HepG2 (cell line): ENCODE measurements at places on chromosomes 13 and 19.

GRCh38 chr19:18708452-18709231 lies 25.2 kb downstream of the CRTC1 start:
- DNase-seq = no peak

DNA sequence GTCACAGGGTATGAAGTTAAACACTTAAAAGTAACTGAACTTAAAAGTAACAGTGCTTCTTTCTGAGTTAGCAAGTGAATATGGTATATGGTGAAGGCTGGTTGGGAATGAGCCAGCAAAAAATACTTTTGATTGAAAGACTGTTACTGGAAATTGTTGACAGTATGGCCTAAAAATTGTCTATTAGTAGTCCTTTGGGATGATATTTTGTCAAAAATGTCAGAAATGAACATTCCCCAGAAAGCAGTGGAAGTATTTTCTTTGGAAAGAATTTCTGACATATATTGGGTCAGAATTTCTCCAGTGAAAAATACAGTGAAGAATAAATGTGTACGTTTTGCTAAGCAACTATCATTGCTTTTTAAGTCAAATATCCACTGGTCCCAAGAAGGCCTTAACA lies 860.5 kb downstream of the PCDH9 start:
- DNase-seq = no peak

DNA sequence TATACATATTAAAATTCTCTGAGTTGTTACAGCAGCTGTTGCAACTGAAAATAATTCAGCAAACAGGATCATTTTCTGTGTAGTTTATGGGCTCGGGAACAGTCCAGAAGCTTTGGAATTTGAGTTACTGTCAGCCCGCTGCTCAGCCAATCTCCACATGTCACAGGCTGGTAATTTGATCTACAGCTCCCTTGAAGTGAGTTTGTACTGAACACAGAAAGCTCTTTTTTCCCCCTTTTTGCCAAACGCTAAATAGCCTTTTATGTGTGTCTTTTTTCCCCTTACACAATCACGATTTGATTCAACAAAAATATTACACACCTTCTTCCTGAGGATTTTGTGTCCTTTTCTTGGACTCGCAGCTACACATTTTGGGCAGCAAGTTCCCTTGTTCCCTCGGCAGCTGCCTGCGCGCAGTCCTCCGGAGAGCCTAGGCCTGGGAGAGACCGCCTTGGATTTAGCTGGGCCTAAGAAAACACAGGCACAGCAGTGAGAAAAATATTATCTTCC lies 371.4 kb downstream of the KCNRG start:
- no peak for DNase-seq

GRCh38 chr19:2759965-2760364 lies 20.1 kb upstream of the SLC39A3 start:
- DNase-seq = no peak

DNA sequence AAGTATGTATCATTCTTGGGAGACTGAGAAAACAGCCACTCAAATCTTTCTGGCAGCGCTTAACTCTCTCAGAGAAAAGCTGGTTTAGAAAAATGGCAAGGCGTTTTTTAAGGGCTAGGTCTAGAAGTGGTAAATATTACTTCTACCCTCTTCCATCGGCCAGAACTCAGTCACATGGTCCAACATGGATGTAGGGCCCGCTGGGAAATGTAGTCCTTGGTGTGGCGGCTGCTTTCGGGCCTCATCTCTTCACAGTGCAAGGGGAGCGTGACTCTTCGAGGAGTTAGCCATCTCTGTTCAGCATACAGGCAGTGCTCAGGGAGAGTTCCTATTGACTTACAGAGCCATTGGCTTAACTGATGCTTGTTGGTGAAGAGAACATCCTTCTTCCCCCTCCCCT lies 6.3 kb downstream of the VSTM2B start:
- DNase-seq = no peak

GRCh38 chr13:93378184-93378583 lies 151.6 kb downstream of the GPC6 start:
- no peak for DNase-seq

DNA sequence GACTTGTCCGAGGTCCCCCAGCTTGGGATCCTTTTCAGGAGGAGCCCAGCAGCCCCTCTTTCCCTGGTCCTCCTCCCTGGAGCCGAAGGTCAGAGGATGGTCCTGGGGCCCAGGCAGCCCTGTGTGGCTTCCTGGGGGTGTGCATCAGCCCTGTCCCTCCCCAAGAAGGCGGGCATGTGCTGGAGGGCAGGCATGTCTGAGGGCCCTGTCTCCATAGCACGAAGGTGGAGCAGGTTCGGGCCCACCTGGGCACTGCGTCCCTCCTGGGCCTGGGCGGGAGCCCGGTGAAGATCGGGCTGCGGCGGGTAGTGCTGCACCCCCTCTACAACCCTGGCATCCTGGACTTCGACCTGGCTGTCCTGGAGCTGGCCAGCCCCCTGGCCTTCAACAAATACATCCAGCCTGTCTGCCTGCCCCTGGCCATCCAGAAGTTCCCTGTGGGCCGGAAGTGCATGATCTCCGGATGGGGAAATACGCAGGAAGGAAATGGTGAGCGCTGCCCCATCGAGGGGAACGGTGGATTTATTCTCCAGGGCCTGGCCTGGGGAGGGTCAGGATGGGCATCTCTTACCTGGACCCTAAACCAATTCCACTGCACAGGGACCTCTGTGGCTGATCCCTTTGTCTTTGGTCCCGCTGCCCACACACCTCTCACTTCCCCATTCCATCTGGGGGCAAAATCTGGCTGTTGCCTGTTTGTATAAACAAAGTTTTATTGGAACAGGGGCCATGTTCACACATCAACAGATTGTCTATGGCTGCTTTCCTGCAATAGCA lies 10.9 kb downstream of the TIMM13 start:
- peak; percentile 89 for DNase-seq

- peak; percentile 72 for DNase-seq
These were observed 1.2 kb upstream of the EEF2 start for GRCh38 chr19:3986260-3987041.

GRCh38 chr13:42394711-42395085 lies 122.7 kb downstream of the AKAP11 start:
- DNase-seq = no peak

DNA sequence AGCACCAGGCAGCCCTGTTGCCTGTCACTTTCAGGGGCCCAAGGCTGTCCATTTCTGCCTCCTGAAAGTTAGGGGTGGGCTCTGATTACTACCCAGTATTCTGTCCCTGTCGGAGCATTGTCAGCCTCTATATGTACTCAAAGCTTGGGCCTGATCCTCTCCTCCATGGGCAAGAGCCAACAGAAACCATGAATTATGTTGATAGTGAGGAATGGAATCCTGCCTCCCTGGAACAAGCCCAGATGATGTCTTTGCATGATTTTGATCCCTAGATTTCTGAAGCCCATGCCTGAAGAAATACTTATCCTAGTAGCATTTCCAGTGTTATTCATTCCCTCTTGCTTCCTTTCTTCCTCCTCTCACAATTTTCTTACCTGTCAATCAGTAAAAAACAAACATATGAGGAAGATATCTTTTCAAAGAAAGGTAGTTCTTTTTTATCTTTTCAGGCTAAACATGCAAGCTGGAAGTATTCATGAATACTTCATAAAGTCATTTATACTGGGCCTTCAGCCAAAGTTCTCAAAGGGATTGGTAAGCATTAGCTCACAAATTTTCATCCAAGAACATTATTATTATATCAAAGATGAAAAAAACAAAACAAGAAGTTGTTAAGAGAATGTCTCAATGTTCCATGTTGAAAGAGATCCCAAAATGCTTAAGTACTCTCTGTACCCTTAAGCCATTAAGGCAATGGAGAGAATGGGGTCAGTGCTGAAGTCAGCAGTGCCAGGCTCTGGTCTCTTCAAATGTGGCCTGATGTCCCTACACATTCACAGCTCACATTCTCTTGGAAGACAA lies 171.7 kb downstream of the NHLRC3 start:
- DNase-seq = no peak

DNA sequence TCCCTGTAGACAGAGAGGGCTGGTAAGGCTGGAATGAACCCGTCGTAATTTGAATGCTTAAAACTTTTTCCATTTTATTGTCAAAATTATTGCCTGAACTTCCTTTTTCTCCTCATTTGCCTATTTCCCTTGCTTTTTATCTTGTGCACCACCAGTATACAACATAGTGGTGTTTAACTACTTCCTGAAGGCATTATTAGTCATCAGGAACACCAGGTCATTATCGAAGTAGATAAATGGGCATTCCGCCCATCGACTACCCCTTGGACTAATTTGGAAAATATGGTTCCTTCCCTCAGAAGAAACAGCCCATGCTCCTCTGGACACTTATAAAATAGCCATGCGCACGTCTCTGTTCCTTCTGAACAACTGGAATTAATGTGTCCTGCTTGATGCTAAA lies 232.1 kb downstream of the TM9SF2 start:
- DNase-seq = no peak

- no peak for DNase-seq
These were observed 110.8 kb downstream of the TEX29 start for GRCh38 chr13:111431206-111431605.

DNA sequence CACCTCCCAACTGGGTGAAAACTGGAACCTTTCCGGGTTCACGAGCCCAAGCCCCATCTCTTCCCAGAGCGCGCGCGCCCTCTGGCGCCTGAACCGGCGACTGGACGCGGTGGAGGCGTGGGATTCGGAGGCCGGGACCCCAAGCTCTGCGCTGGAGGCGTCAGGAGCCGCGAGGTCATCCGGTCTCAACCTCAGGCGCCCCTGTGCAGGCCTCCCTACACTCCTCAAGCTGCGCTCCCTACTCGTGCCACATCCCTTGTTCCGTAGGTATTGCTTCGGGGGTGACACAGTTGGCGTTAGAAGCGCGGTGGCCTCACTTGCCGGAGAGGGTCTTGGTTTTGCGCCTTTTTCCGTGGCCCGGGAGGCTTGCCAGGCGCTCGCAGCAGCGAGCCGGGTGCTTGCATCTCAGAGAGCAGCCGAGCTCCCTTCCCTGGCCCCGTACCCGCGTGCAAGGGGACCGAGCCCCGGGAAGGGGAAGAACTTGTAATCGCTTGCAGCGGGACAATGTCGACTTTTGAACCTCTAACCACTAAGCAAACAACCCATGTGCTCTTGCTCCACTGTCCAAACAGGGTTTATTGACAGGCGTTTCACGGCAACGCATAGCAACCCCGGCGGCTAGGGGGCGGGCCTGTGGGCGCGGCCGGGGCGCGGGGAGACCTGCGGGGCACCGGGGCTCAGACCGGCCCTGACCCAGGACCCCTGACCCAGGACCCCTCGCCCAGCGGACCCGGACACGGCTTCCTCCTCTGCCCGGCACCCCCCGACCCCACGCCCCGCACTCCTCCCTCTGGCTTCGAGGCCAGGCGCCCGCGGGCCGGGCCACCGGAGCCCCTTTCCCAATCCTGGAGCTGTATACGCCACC lies 8.5 kb downstream of the CDX2 start:
- DNase-seq = peak; percentile 97

DNA sequence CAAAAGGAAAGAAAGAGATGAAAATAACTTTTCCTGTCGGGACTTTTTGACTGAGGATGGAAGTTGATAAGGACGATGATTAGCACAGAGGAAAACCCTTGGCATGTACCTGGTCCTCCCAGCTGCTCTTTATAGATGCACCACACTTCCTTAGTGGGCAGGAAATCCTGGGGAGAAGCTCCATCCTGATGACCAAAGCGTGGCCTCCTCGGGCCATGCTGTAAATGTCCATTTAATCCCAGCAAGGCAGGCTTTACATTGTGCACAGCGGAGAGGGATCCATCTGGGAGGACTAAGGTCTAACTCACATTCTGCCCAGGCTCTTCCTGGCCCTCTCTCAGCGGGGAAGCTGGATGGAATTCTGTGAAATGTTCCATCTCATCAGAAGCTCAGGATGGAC lies 113.5 kb downstream of the COL4A2 start:
- no peak for DNase-seq

DNA sequence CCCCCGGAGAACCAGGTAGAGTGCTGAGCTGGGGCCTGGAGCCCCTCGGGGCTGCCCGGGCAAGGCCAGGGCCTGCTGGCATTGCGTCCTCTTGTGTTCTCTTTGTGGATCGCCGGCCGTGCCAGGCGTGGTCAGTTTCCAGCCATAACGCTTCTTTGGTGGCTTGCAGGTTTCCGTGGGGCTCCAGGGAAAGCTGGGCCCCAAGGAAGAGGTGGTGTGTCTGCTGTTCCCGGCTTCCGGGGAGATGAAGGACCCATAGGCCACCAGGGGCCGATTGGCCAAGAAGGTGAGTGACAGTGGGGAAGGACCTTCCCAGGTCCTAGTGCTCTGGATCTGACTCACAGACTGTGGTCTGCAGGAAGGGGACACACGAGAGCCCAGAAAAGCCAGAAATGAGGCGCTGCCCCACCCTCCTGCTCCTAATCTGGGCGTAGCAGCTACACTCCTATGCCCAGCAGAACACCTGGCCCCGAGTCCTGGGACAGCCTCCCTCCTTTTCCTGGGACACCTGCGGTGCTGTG lies 57.5 kb downstream of the RAB20 start:
- no peak for DNase-seq

- DNase-seq = no peak
These were observed 253.3 kb downstream of the LMO7 start for GRCh38 chr13:75889427-75889826.
